ENCODE measurements at places on chromosomes 7 and 10. TPM values are rescaled to one million over a fixed set of nuclear protein-coding genes. Genes with fewer than 3 reads are reported as not detected.
A peak's percentile ranks its signal among the peaks of the same experiment; 100 is the strongest.

TUBAL3 gene
- total RNA-seq, result not detected

SAMD9L gene
- total RNA-seq, result not detected

PRSS37 gene
- not detected for total RNA-seq

SLC13A1 gene
- not detected for total RNA-seq

DNA sequence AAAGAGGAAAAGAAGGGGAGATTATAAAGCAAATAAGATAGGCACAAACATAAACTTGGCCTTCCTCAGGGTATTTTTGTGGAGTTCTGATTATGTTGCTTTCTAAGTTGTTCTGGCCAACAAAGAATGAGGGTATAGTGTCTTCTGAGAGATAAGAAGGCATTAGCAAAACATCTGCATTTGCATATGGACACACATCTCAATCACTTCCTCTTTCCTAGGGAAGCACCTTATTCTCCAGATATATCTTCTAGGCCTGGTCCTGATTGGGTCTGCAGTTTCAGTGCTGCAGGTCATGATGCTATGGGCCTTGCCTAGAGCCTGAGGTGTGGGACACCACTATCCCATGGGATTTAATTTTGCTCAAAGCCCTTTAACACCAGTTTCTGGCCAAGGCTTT lies 308.8 kb upstream of the PHYHIPL start:
- H3K36me3 ChIP-seq, result no peaks in the 10 kb centered on the region
- no peak overlapping the region for H3K27ac ChIP-seq
- H3K27me3 ChIP-seq, result no peaks in the 10 kb centered on the region
- DNase-seq, result no peak

- no peaks in the 10 kb centered on the region for H3K27me3 ChIP-seq
- H3K4me1 ChIP-seq, result no peaks in the 10 kb centered on the region
- H3K27ac ChIP-seq, result no peak overlapping the region
- H3K4me3 ChIP-seq, result no peak overlapping the region
- no peak for DNase-seq
Measured at GRCh38 chr10:88478256-88478655, 104.9 kb downstream of the RNLS start.

- H3K36me3 ChIP-seq, result no peaks in the 10 kb centered on the region
- H3K4me1 ChIP-seq, result peaks cover 3% of the 10 kb centered on the region
- no peak for DNase-seq
- H3K27me3 ChIP-seq, result peaks cover 11% of the 10 kb centered on the region
Measured at GRCh38 chr7:30901856-30902255, 9.8 kb upstream of the AQP1 start.

DNA sequence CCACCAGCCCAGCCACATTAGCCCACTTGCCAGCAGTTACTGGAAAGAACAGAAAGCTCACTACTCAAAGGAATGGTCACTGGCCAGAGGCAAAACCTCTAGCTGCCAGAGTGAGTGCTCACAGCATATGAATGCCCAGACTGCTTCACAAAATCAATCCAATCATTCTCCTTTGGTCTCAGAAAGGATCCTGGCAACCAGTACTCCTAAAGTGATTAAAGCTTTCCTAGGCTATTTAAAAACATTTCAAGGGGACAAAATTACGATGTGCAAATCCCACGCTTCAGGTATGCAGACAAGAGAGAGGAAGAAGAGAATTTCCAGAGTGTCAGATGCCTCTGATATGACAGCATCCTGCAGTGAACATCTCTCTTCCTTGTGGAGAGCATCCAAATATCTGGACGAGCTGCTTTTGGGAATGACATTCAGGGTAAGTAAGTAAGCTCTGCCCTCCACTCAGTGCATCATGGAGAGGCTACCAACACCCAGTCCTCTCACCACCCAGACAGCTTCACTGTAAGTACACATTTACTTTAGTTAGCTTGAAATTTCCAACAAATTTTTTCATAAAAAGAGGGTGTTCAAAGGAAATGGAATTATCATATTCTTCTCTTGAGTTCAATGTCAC lies 25.1 kb downstream of the ICA1 start:
- H3K27me3 ChIP-seq, result no peaks in the 10 kb centered on the region
- no peak for DNase-seq
- no peak overlapping the region for H3K27ac ChIP-seq

WNT2 gene
- not detected for total RNA-seq

GRCh38 chr10:101895781-101896180 lies 52.2 kb upstream of the KCNIP2 start:
- H3K27ac ChIP-seq, result no peak overlapping the region
- H3K4me3 ChIP-seq, result no peak overlapping the region
- no peak for DNase-seq
- peaks cover 11% of the 10 kb centered on the region for H3K4me1 ChIP-seq

DNA sequence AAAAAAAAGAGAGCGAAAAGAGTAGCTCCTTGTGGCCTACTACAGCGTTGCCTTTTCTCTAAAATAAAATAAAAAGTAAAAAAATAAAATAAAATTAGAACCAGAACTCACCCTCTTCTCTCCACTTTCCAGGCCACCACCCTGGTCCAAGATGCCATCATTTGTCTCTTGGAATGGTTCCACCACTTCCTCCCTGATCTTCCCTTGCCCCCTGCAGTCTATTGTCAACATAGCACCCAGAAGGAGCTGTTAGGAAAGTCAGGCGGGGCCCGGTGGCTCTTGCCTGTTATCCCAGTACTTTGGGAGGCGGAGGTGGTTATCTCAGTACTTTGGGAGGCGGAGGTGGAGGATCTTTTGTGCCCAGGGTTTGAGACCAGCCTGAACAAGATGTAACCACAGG lies 7.6 kb upstream of the GRID2IP start:
- no peak overlapping the region for H3K4me3 ChIP-seq
- peaks cover 4% of the 10 kb centered on the region for H3K4me1 ChIP-seq
- H3K27ac ChIP-seq, result no peak overlapping the region
- H3K36me3 ChIP-seq, result no peaks in the 10 kb centered on the region
- H3K27me3 ChIP-seq, result peaks cover 2% of the 10 kb centered on the region
- peak; percentile 46 for DNase-seq

DNA sequence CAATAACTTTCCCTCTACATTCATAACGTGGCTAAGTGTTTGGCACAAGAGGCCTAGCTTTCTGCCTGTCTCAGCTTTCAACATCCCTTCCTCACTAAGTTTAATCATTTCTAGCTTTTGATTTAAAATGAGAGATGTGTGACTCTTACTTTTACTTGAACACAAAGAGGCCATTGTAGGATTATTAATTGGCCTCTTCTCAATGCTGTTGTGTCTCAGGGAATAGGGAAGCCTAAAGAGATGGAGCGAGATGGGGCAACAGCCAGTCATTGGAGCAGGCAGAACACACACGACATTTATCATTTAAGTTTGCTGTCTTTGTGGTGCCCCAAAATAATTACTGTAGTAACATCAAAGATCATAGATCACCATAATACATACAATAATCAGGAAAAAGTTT lies 167.1 kb upstream of the TRIM24 start:
- no peak overlapping the region for H3K27ac ChIP-seq
- H3K36me3 ChIP-seq, result peaks cover 14% of the 10 kb centered on the region
- DNase-seq, result no peak
